Heart right ventricle (tissue), 16 donors: ENCODE measurements at places on chromosomes 5 and 9.

DNA sequence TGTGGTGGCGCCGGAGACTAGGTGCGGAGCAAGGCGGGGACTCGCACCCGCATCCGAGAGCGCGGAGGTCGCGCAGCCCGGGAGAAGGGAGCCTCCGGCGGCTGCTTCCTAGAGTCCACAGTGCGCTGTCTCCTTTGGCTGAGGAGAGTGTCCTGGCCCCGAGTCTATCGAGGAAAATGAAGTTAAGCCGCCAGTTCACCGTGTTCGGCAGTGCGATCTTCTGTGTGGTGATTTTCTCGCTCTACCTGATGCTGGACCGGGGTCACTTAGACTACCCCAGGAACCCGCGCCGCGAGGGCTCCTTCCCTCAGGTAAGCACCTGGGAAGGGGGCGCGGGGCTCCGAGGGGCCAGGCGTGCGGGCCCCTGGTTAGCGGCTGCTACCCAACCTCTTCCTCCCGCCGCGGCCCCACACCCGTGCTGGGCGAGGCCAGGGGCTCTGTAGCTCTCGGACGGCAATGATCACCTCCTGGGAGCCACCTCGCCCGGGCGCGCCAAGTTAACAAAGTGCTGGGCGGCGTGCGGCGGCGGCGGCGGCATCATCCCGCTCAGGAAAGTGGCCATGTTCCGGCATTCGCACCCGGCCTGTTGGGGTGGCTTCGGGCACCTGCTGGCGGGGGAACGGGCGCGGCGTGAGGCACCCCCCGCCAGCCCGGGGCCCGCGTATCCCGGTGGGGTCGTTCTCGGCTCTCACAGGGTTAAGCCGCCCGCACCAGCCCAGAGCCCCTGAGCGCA lies 681 bp downstream of the MAN2A1 start:
- DNase-seq, result peak; percentile 37
- H3K4me1 ChIP-seq, result peaks cover 30% of the 10 kb centered on the region
- no peaks in the 10 kb centered on the region for H3K27me3 ChIP-seq

GRCh38 chr9:4538621-4539020 lies 48.4 kb downstream of the SLC1A1 start:
- H3K4me1 ChIP-seq, result no peaks in the 10 kb centered on the region
- DNase-seq, result no peak
- H3K27ac ChIP-seq, result no peak overlapping the region
- H3K4me3 ChIP-seq, result no peak overlapping the region
- H3K36me3 ChIP-seq, result no peaks in the 10 kb centered on the region

DNA sequence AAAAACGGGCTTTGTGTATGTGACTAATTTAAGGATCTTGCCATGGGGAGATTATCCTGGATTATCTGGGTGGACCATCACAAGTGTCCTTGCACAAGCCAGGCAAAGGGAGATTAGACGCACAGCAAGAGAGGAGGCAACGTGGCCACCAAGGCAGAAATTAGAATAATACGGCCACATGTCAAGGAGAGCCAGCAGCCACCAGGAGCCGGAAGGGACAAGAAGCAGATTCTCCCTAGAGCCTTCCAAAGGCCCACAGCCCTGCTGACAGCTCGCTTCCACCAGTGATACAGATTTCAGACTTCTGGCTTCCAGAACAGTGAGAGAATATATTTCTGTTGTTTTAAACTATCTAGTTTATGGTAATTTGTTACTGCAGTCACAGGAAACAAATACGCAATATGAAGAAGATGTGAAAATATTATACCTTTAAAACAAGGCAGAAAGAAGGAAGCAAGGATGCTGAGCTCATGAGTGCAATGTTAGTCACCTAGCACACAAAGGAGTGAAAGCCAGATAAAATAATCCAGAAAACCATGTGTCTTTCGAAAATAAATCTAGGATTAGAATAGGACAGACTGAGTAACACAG lies 28.7 kb upstream of the F2RL1 start:
- H3K4me3 ChIP-seq, result no peak overlapping the region
- peaks cover 57% of the 10 kb centered on the region for H3K4me1 ChIP-seq
- peak overlapping the region; percentile 58 for H3K27ac ChIP-seq
- no peaks in the 10 kb centered on the region for H3K36me3 ChIP-seq
- no peaks in the 10 kb centered on the region for H3K27me3 ChIP-seq

DNA sequence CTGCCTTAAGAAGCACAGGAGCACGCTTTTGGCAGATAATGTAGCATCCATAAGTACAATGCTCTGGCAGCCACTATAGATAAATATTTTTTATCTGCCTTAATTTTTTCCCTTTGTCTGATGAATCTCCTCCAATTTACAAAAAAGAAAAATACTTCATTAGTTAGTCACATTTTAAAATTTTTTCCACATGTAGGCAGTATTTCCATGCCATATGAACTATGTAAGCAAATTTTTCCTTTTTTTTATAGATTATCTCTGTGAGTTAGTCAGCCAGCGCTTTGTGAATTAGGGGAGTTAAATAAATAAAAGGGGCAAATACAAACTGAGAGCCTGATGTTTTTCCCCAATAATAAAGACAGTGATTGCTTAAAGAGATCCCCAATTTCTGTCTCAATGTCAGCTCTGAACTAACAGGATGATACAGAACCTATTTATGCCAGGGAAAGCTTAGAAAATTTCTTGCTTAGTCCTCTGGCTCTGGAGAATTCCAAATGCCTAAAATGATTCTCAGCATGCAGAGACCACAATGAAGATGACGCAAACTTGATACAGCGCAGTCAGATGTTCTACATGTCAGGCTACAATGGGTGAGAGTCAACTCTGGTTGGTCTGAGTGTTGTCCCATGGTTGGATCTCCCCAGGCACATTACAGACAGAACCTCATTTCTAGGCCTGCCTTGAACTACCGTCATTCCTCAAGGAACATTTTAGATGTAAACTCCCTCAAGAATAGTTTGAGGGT lies 390.4 kb upstream of the CDH6 start:
- no peak overlapping the region for H3K27ac ChIP-seq
- no peak for DNase-seq
- H3K36me3 ChIP-seq, result no peaks in the 10 kb centered on the region
- H3K4me1 ChIP-seq, result no peaks in the 10 kb centered on the region
- no peaks in the 10 kb centered on the region for H3K27me3 ChIP-seq
- H3K4me3 ChIP-seq, result no peak overlapping the region

- no peaks in the 10 kb centered on the region for H3K27me3 ChIP-seq
- H3K27ac ChIP-seq, result peak overlapping the region; percentile 1
- no peaks in the 10 kb centered on the region for H3K36me3 ChIP-seq
- peak; percentile 30 for DNase-seq
- H3K4me3 ChIP-seq, result no peak overlapping the region
- H3K4me1 ChIP-seq, result peaks cover 7% of the 10 kb centered on the region
Measured at GRCh38 chr5:136104306-136104965, 28.2 kb upstream of the SMAD5 start.

GRCh38 chr9:121305269-121305994 lies 37.5 kb downstream of the GSN start:
- H3K4me3 ChIP-seq, result peak overlapping the region; percentile 81
- peak overlapping the region; percentile 99 for H3K27ac ChIP-seq
- peaks cover 99% of the 10 kb centered on the region for H3K4me1 ChIP-seq
- no peaks in the 10 kb centered on the region for H3K27me3 ChIP-seq
- DNase-seq, result peak; percentile 80
- peaks cover 91% of the 10 kb centered on the region for H3K36me3 ChIP-seq

DNA sequence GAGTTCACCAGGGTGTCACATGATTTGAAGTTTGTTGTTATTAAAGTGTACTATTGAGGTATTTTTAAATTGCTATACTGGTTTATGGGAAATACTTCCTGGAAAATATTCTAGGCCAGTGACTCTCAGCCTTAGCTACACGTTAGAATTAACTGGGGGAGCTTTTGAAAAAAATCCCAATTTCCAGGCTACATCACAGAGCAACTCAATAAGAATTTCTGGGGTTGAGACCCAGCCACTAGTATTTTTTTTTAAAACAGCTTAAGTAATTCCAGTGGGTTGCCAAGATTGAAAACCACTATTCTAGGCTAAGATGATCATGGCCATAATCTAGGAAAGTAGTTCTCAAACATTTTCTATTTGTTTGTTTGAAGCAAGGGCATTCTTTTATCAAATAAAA lies 142.9 kb upstream of the GRIA1 start:
- H3K36me3 ChIP-seq, result no peaks in the 10 kb centered on the region
- H3K4me1 ChIP-seq, result no peaks in the 10 kb centered on the region
- no peak for DNase-seq
- H3K27ac ChIP-seq, result no peak overlapping the region

- DNase-seq, result no peak
- no peaks in the 10 kb centered on the region for H3K27me3 ChIP-seq
- H3K36me3 ChIP-seq, result no peaks in the 10 kb centered on the region
- H3K4me3 ChIP-seq, result no peak overlapping the region
Measured at GRCh38 chr9:119722384-119722783, 353.1 kb upstream of the BRINP1 start.

DNA sequence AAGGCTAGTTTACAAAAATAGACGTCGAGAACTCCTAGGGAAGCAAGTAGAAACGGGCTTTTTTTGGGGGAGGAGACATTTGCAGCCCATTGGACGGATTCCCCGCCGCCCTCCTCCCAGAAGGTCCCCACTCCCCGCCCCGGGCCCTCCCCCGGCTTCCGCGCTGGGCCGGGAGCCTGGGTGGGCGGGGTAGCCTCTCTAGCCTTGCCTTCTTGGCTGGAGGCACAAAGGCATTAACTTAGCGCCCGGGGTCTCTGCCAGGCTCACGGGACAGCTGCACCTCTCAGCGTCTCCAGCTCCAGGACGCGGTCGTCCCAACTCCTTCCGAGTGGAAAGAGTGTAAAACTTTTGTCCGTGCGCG lies at the start of gene DMRTA1:
Gene DMRTA1, plus strand, starts transcription at position 236 of the 361 bp plus-strand sequence. CDS start 242 bp downstream, outside the sequence.
- peaks cover 70% of the 10 kb centered on the region for H3K27me3 ChIP-seq
- peak within 1 kb of the TSS; percentile 69 for H3K4me3 ChIP-seq

DNA sequence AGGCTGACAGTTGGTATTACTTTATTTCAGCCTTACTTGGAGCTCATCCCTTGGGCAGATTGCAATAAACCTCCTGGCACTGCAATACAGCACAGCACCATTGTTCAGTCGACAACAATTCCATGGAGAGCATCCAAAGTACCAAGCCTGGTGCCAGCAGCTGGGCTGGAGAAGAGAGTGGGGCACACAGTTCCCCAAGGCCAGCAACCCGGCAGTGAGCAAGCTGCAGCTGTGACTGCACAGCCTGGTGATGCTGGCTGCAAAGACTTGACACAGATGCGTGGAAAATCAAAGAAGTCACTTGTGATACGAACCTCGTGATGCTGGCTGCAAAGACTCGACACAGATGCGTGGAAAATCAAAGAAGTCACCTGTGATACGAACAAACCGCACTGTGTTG lies 125.4 kb downstream of the ATPSCKMT start:
- no peaks in the 10 kb centered on the region for H3K27me3 ChIP-seq
- no peak overlapping the region for H3K4me3 ChIP-seq
- no peak overlapping the region for H3K27ac ChIP-seq
- DNase-seq, result peak; percentile 51
- H3K36me3 ChIP-seq, result no peaks in the 10 kb centered on the region

DNA sequence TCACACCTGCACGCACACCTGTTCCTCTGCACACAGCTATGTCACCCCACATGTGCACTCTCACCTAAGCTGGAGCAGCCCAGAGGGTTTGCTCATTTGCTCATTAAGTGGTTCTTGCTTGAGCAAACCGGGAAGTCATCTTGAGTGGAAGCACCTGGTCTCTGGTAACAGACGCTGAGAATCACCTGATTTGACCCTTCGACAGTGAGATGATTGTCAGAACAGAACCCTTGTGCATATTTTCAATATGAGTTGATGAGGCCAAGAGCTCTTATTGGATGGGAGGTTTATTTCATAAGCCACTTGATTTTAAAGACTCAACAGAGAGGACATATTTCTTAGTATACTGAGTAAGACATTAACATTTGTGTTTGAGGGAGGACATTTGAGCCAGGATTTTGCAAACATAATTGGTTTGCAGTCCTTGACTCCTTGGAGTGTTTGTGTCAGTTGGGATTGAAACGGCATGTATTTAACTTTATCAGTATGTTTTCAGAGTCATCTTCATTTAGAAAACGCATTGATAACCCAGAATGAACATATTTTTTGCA lies 22.1 kb upstream of the LPCAT1 start:
- H3K36me3 ChIP-seq, result no peaks in the 10 kb centered on the region
- no peak for DNase-seq
- H3K4me3 ChIP-seq, result no peak overlapping the region
- H3K4me1 ChIP-seq, result no peaks in the 10 kb centered on the region
- peaks cover 4% of the 10 kb centered on the region for H3K27me3 ChIP-seq

DNA sequence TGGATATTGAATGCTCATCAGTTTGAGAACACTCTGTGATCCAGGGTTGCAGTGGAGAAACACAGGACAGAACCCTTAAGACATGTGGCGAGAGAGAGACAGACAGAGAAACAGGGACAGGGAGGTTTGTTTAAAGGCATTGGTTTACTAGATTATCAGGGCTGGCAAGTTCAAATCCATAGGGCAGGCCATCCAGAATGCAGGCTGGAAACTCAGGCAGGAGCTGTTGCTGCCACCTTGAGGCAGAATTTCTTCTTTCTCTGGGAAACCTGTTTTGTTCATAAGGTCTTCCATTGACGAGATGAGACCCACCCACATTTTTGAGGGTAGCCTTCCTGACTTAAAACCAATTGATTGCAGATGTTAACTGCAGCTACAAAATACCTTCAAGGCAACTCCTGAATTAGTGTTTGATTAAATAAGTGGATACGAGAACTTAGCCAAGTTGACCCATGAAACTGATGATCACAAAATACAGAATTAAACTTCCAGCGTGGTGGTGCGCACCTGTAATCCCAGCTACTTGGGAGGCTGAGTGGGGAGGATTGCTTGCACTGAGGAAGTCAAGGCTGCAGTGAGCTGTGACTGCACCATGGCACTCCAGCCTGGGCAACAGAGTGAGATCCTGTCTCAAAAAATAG lies 55.9 kb downstream of the NSUN2 start:
- H3K4me3 ChIP-seq, result no peak overlapping the region
- H3K36me3 ChIP-seq, result no peaks in the 10 kb centered on the region
- DNase-seq, result no peak
- H3K27me3 ChIP-seq, result peaks cover 14% of the 10 kb centered on the region
- peaks cover 6% of the 10 kb centered on the region for H3K4me1 ChIP-seq

GRCh38 chr9:20291201-20291600 lies 331.1 kb downstream of the MLLT3 start:
- H3K4me1 ChIP-seq, result no peaks in the 10 kb centered on the region
- H3K4me3 ChIP-seq, result no peak overlapping the region
- H3K36me3 ChIP-seq, result no peaks in the 10 kb centered on the region
- H3K27me3 ChIP-seq, result no peaks in the 10 kb centered on the region
- H3K27ac ChIP-seq, result no peak overlapping the region

- no peak for DNase-seq
- peaks cover 4% of the 10 kb centered on the region for H3K27me3 ChIP-seq
- H3K4me1 ChIP-seq, result peaks cover 7% of the 10 kb centered on the region
- no peak overlapping the region for H3K4me3 ChIP-seq
Measured at GRCh38 chr5:176420972-176421544, 4.7 kb upstream of the CLTB start.

- H3K27ac ChIP-seq, result no peak overlapping the region
- no peak overlapping the region for H3K4me3 ChIP-seq
- no peaks in the 10 kb centered on the region for H3K27me3 ChIP-seq
- no peaks in the 10 kb centered on the region for H3K4me1 ChIP-seq
- DNase-seq, result no peak
Measured at GRCh38 chr5:7663808-7664207, 187.1 kb downstream of the CFAP90 start.
